ENCODE measurements at places on chromosomes 3 and 15. TPM values are rescaled to one million over a fixed set of nuclear protein-coding genes. Genes with fewer than 3 reads are reported as not detected.

GRCh38 chr3:141440942-141441341, 45.9 kb upstream of the RASA2 start:
- H3K4me1 ChIP-seq, result peaks cover 89% of the 10 kb centered on the region
- H3K27ac ChIP-seq, result peak overlapping the region; percentile 87
- peaks cover 47% of the 10 kb centered on the region for H3K36me3 ChIP-seq
- H3K4me3 ChIP-seq, result no peak overlapping the region

- H3K4me1 ChIP-seq, result peaks cover 8% of the 10 kb centered on the region
- no peak overlapping the region for H3K4me3 ChIP-seq
- no peaks in the 10 kb centered on the region for H3K27me3 ChIP-seq
- H3K27ac ChIP-seq, result no peak overlapping the region
These were observed 13.0 kb upstream of the SLC28A1 start for GRCh38 chr15:84871428-84871985.

DNA sequence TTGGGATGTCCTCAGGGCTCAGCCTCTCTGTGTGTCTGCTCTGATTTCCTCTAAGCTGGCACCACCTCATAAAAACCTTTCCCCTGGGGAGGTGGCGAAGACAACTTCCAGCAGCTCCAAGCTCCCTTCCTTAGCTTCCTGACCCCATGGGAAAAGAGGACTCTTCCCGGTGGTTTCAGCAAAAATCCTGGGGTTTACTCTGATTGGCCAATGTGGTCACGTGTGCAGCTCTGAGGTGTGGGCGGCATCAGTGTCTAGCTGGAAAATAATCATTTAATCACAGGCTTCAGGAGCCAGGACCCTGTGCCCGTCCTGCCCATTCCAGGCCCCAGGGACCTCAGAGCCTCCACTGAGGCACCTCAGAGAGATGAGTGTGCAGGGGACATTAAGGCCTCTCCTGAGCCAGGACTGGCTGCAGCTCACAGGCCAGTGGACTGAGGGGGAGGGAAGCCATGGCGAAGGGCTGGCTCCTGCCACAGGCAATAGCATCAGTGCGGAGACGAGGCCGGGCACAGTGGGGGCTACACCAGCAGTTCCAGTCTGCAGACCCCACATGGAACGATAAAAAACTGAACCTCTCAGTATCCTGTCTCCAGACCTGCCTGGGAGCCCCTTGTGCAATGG, 104.1 kb downstream of the TPRA1 start:
- no peak overlapping the region for H3K27ac ChIP-seq
- peaks cover 4% of the 10 kb centered on the region for H3K4me1 ChIP-seq
- no peaks in the 10 kb centered on the region for H3K36me3 ChIP-seq
- H3K27me3 ChIP-seq, result peaks cover 15% of the 10 kb centered on the region
- H3K4me3 ChIP-seq, result no peak overlapping the region
- DNase-seq, result no peak

GRCh38 chr3:147391781-147392624, 14.3 kb downstream of the ZIC4 start:
- H3K27me3 ChIP-seq, result peaks cover 47% of the 10 kb centered on the region
- no peak overlapping the region for H3K27ac ChIP-seq
- no peak for DNase-seq
- peak overlapping the region; percentile 29 for H3K4me3 ChIP-seq
- H3K4me1 ChIP-seq, result peaks cover 28% of the 10 kb centered on the region
- no peaks in the 10 kb centered on the region for H3K36me3 ChIP-seq

- H3K4me3 ChIP-seq, result no peak overlapping the region
- no peaks in the 10 kb centered on the region for H3K36me3 ChIP-seq
- H3K27me3 ChIP-seq, result no peaks in the 10 kb centered on the region
- DNase-seq, result no peak
These were observed 25.7 kb downstream of the VPS39 start for GRCh38 chr15:42182328-42182886.

DNA sequence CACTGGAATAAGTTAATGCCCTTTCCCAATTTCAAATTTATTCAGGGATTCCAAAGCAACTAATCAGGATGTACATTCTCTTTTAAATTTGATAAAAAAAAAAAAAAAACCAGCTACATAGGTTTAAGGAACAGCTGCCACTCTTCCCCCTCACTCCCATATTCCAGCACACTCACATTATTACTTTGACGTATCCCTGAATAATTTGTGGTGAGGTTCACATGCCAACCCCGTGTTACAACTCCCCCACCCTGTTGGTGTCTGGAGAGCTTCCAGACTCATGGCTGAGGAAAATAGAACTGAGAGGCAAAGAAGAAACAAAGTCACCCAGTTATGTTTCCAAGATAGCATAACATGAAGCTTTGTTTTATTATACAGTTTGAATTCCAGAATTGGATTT, 300.5 kb upstream of the MME start:
- peaks cover 27% of the 10 kb centered on the region for H3K4me1 ChIP-seq
- no peak overlapping the region for H3K4me3 ChIP-seq
- no peak overlapping the region for H3K27ac ChIP-seq
- no peak for DNase-seq
- no peaks in the 10 kb centered on the region for H3K27me3 ChIP-seq

- no peak for DNase-seq
- H3K4me1 ChIP-seq, result peaks cover 5% of the 10 kb centered on the region
- no peaks in the 10 kb centered on the region for H3K36me3 ChIP-seq
- H3K27ac ChIP-seq, result no peak overlapping the region
These were observed 12.4 kb downstream of the RTP2 start for GRCh38 chr3:187689984-187690383.

DNA sequence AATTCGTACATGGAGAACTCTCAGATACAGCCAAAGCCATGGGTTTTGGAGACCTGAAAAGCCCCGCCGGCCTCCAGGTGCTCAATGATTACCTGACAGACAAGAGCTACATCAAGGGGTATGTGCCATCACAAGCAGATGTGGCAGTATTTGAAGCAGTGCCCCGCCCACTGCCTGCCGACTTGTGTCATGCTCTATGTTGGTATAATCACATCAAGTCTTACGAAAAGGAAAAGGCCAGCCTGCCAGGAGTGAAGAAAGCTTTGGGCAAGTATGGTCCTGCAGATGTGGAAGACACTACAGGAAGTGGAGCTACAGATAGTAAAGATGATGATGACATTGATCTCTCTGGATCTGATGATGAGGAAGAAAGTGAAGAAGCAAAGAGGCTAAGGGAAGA, 23.5 kb downstream of the MYO5A start:
- no peaks in the 10 kb centered on the region for H3K27me3 ChIP-seq
- no peak overlapping the region for H3K27ac ChIP-seq
- H3K4me3 ChIP-seq, result no peak overlapping the region
- DNase-seq, result peak; percentile 15

DNA sequence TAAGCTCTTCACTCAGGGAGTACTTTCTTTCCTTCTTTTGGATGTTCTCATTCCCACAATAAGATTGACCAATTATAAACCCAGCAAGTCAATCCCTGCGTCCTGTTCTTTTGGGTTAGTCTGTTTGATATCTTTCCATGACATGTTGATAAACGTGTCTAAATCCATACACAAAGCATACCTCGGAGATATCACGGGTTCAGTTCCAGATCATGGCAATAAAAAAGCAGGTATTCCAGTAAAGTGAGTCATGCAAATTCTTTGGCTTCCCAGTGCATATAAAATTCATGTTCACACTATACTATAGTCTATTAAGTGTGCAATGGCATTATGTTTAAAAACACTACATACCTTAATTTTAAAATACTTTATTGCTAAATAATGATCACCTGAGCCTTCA, 667.7 kb downstream of the MAGI1 start:
- no peak for DNase-seq
- peaks cover 44% of the 10 kb centered on the region for H3K36me3 ChIP-seq
- H3K27ac ChIP-seq, result no peak overlapping the region
- H3K27me3 ChIP-seq, result no peaks in the 10 kb centered on the region

GRCh38 chr15:83581381-83581780, 72.5 kb upstream of the ADAMTSL3 start:
- H3K36me3 ChIP-seq, result no peaks in the 10 kb centered on the region
- DNase-seq, result no peak
- H3K27me3 ChIP-seq, result no peaks in the 10 kb centered on the region
- no peak overlapping the region for H3K27ac ChIP-seq
- H3K4me1 ChIP-seq, result no peaks in the 10 kb centered on the region
- no peak overlapping the region for H3K4me3 ChIP-seq

Gene BCHE
- total RNA-seq, result 2.3 TPM

Gene GRM2
- total RNA-seq, result not detected
